Activated CD4-positive, alpha-beta T cell treated with anti-CD3 and anti-CD28 coated beads, Interleukin-2, amount 10 ng/mL, durations not matched to agents 7 days and 5 days (primary cell): ENCODE measurements at places on chromosomes 11 and 22. TPM values are rescaled to one million over a fixed set of nuclear protein-coding genes. Genes with fewer than 3 reads are reported as not detected.

The TMPRSS13 gene
- 1.4 TPM for total RNA-seq

The BCO2 gene
- total RNA-seq, result 2.4 TPM

DNA sequence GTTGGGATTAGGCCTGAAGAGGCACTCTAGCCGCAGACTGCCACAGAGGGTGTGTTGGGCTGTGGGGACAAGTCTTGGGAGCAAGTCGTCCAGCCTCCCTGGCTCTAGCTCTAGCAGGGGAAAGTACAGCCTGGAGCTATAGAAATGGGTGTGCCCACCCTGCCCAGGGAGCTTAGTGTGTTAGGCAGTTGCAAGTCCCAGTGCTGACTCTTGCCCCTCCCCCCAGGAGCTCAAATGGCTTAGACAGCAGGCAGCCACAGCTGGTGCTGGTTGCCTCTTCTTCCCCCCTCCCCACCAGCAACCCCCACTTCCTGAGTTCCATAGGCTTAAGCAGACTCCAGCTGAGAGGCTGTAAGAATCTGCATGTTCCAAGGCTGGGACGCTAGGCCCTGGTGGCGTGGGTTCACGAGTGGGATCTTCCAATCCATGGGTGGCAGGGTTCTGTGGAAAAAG is 61.2 kb downstream of the GUCY1A2 start:
- no peak for DNase-seq

DNA sequence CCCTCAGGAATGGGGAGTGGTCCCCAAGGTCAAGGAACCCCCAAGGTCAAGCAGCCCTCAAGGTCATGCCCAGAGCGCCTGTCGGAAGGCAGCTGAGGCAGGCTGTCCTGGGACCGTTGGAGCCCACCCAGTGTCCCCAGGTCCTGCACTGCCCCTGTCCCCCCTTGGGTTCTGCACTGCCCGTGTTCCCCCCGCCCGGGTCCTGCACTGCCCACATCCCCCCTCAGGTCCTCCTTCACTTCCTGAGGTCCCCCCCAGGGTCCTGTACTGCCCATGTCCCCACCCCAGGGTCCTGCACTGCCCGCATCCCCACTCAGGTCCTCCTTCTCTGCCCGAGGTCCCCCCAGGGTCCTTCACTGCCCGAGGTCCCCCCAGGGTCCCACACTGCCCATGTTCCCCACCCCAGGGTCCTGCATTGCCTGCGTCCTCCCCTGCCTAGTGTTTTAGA is 1073.0 kb downstream of the BRD1 start:
- DNase-seq, result no peak

DNA sequence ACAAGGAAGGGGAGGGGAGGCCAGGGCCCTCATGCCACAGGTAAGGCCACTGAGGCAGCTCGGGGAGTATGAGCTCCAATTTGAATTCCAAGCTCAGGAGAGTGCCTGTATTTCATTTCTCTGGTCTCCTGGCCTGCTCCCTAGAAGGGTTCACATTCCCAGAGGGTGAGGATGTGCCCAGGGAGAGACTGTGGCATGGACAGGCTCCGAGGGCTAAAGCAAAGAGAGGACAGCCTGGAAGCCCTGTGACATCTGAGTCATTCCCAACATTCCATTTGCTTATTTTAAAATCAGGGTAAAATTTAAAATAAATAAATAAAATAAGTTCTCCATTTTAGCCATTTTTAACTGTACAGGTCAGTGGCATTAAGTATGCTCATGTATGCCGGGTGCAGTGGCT is 18.6 kb upstream of the FOLR1 start:
- DNase-seq, result no peak

DNA sequence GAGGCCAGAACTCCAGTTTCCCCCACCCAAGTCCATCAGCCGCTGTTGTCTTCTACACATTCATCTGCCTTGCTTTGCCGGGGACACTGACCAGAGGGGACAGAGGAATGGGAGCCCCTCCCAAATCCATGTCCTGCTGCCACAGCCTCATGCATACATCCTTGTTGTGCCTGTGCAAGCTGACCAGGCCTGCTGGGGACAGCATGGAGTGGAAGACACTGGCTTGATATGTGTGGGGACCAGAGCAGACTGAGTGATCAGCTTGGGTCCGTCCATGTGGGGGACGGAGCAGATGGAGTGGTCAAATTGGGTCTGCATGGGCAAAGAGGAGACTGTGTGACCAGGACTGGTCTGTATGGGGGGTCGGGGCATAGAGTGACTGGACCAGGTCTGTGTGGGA is 43.8 kb downstream of the KCNC1 start:
- DNase-seq, result no peak
